Brain pericyte (primary cell): ENCODE measurements at places on chromosomes 3 and 15.

DNA sequence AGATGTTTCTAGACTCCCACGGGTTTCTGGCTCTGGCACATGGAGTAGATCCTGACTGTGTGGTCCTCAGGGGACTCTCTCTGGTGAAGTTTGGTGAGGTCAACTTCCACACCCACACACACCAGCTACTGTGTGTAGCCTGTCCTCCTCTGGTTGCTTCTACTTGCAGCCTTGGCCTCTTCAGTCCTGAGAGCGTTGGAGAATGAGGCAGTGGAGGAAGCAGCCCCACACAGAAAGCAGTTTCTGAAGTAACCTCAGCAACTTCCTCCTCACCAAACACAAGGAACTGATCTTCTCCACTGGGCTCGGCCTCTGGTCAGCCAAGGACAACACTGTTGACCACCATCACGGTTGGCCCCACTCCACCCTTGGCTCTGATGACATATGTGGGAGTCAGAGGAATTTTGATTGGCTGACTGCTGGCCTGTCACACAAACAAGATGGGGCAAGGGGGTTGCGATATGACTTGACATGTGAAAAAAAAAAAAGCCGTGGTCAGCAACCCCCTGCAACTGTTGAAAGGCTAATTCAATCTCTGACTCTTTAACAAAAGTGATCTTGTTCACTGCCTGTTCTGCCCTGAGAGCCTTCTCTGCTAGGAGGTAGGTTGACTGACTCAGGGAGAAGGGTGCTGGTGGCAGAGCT is 19.6 kb downstream of the CD86 start:
- no peak for DNase-seq

DNA sequence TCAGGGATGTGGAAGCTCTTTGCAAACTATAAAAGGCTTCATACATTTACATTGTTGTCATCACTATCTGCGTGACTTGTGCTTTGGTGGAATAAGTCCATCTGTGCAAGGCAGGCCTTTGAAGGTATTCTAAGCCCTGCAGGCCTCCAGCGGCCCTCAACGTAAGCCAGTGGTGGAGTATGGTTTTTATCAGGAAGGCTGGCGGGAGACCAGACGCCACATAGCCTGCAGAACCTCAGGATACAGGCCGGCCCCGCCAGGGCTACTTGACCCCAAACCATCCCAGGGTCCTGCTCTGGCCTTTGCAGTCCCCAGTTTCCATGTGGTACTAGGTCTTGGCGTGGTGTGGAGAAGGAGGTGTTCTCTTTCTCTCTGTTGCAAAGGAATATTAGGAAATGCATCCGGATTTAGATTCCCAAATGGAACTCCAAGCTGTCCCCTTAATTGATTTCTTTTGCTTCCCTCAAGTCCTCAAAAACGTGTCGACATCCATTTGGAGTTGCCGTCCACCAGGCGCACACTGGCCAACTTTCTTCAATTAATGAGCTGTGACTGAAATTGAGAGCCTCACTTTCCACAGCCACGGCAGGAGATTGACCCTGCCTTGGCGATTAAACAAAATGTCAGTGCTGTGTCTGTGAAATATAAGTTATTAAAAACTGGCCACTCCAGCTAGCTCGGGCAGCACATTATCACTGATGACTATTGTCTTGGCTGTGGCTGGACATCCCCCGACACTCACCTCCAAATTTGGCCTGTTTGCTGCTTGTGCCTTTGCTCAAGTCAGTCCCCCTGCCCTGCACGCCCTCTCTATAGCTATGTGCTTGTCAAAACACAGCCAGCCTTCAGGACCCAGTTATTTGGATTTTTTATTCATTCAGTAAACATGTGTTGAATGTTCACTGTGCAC is 239.8 kb upstream of the TLE3 start:
- no peak for DNase-seq

GRCh38 chr3:117084739-117085270 is 375.2 kb downstream of the TUSC7 start:
- DNase-seq = no peak

DNA sequence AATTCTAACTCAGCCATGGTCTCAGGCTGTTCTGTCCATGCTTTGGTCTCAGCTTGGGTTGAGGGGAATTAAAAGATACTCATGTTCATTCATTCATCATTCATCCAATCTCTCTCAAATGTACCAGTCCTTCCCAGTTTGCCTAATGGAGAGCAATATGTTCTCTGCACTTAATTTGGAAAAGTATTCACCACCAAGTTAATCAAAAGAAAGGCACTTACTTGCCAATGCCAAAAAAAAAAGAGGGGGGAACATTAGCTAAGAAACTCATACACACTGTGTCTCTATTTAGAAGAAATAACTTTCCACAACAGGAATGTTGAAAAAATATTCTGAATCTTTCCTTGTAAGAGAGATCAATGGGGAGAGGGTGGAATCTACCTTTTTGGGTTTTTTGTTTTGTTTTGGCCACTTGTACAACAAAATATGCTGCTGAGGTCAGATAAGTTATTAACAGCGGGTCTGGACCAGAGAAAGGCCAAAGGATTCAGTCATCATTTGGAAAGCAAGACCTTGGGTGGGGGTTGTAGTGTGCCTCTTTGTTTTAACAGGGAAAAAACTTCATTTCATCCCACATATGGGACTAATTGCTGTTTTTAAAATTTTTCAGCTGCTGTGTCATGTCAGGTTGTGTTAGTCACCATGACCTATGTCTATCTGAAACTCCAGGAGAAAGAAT is 152.3 kb downstream of the FBN1 start:
- peak; percentile 65 for DNase-seq

DNA sequence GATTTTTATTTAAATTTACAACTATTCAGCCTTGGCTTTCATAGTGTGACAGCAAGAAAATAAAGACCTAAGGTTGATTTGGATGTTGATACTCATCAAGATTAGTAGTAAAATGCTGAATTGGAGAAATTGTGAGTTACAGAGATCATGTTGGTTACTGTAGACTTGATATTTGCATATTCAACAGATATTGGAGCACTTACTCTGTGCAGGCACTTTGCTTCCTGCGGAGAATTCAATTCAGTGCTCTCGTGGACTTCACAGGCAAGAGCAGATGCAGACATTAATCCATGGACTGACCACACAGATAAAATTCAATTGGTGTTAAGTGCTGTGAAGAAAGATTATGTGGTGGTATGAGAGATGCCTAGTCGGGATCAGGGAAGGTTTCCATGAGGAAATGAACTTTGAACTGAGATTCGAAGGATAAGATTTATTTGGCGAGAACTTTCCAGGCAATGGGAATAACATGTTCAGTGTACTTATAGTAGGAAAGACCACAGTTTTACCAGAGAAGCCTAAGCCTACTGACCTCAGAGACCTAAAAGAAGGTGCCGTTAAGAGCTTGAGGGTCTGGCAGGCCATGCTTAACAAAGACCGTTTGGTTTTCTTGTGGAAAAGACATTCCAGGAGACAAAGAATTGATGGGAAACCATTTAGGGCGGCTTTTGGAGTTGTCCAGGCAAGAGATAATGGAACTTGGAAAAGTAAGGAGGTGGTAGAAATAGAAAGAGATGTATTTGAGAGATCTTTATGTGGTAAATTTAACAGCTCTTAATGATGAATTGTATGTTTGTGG is 4.3 kb downstream of the SELENOT start:
- no peak for DNase-seq

DNA sequence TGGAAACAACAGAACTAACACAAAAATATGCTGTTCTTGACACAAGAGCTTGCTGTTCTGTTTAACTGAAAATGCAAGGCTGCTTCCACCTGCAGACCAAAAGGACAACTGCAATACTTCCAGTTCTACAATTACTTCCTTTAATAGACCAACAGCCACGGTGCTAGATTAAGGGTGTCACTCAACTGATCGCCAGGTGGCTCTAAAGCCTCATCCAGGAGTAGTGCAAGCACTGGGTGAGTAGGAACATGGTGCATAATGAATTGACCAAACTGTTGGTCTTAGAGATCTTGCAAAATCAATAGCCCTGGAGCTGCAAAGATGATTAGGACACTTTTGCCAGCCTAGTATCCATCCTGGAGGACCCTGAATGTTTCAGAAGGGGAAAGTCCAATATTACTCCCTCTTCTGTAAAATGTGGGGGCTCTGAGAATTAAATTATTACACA is 3.6 kb upstream of the CLDN16 start:
- no peak for DNase-seq
